ENCODE measurements at places on chromosomes 1 and 21. TPM values are rescaled to one million over a fixed set of nuclear protein-coding genes. Genes with fewer than 3 reads are reported as not detected.

MX1 gene
- polyA plus RNA-seq: 7.7 TPM

- no peak for DNase-seq
Measured at GRCh38 chr1:231163830-231164427, 2.1 kb downstream of the TRIM67 start.

DNA sequence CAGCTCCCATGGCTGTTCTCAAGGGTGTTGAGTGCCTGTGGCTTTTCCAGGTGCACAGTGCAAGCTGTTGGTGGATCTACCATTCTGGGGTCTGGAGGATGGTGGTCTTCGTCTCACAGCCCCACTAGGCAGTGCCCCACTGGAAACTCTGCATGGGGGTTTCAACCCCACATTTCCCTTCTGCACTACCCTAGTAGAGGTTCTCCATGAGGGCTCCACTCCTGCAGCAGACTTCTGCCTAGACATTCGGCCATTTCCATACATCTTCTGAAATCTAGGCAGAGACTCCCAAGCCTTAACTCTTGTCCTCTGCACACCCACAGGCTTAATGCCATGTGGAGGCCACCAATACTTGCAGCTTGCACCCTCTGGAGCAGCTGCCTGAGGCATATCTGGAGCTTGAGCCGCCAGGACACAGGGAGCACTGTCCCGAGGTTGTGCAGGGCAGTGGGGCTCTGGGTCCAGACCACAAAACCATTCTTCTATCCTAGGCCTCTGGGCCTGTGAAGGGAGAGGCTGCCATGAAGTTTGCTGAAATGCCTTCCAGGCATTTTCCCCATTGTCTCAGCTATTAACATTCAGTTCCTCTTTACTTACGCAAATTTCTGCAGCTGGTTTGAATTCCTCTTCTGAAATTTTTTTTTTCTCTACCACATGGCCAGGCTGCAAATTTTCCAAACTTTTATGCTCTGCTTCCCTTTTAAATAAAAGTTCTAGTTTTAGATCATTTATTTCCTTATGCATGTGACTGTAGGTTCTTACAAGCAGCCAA is 8.8 kb upstream of the CAPN8 start:
- no peak for DNase-seq

GRCh38 chr1:234900595-234900994 is 228.0 kb downstream of the TOMM20 start:
- no peak for DNase-seq

- DNase-seq: no peak
Measured at GRCh38 chr1:159077120-159077961, 775 bp upstream of the AIM2 start.

DNA sequence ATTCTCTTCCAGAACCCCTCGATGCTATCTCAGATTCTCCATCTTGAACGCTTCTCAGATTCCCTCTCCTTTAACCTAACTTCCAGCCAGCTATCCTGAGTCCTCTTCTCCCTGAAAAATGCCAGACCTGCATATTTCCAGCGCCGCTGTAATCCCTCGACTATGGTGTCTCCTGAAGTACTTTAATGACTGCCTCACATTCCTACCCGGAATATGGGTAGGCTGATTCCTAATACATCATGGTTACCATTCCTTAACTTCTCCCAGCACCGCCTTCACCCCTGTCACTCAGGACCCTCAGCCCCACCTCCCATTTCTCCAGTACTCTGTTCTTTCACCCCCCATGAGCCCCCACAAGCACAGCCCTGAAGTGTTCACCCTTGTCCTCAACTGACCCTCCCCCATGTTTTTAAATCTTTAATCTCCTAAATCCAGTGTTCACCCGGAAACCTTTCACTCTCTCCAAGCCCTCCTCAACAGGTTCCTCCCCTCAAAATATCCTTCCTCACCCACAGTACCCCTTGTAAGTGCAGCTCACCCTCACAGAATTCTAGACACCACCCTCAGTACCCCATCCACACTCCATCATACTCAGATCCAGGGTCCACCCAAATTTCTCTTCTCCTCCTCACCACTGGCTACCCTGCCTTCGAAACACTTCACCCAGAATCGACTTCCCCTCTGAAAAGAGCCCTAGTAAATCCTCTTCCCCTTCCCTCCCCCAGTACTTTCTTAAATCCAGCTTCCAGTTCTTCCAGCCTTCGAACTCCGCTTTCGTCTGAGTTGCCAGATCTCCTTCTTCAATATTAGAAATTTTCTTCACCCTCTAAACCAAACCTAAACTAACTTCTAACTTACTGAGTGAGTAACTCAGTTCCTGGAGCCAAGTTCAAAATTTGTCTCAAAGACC is 922 bp downstream of the CPT2 start:
- no peak for DNase-seq

DNA sequence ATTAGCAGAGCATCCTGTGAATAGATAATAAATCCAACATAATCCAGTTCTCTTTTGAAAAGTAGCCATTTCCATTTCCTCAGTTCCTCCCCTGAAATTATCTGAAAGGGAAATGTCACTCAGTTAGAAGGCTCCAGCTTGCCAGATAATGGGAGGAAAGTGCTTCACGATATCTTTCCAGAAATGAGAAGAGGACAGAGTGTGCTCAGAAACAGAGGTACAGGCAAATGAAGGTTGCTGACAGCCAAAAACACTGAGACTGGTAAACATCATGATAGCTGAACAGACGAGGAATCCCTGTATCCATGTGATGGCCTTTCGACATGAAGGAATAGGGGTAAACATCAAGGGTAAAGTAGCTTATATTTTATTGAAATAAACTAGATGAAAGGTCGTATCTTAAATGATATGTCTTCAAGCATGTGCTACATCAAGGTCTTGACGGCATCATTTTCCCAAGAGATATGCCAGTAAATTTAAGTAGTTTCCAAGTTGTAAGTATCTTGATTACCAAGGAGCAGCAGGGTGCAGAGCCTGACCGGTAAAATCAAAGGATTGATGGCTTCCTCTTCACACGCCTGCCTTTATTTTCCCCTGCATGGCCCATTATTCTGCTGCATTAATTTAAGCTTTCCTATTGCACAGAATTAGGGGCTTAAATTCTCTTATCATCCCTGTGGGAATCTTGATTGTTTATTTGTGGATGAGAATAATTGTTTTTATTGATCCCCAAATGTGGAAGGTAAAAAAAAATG is 244.3 kb upstream of the ST6GALNAC5 start:
- DNase-seq: no peak

DNA sequence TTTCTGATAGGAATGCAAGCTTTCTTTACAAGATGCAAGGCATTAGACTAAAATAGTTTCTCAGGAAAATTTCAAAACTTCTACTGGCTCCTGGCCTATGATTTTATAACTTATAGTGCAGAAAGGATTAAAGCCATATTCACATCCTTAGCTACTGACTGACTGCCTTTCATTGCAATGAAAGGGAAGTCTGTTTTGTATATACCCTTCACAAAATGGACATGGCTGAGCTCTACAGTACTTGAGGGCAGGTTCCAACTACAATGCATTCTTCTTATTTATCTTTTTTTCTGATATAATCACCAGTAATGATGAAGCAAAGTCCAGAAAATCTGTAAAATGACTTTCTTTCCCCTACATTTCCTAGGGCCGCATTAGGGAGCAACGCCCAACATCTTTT is 100.5 kb upstream of the ESRRG start:
- DNase-seq: no peak

- no peak for DNase-seq
Measured at GRCh38 chr1:83065952-83066727, 932.8 kb downstream of the TTLL7 start.

DNA sequence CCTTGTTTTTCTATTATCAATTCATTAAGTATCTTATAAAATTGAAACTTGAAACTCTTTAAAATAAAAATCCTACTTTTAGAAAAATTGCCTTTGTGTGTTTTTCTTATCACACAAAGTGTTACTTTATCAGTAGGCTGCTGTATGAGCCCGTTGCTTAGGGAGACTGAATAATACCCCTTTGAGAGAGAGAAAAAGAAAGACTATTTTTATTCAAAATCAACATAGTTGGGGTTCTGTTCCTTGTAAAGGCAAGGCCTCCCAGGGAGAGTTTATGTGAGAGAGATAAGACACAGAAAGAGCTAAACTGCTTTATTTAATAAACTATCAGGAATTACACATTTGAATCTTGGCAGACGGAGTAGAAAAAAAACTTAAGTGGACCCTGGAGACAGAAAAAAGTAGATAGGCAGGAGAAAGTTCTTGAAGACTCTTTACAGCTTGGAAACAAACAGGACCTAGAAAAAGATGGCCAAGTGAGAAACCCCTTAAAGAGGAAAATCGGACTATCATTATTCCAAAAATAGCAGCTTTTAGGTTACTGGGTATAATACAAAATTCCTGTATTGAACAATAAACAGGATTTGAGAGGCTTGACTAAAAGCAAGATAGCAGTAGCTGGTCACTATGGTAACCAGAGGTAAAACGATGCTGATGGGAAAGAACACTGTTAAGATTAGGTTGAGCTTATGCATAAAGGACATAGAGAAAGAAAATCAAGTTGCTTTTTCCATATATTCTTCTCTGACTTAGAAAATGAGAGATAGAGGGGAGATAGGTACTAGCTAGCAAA is 170.9 kb downstream of the LRRC7 start:
- DNase-seq: no peak

All from renal cortex interstitium (tissue), 15 donors.